ENCODE measurements at places on chromosomes 7 and 10. TPM values are rescaled to one million over a fixed set of nuclear protein-coding genes. Genes with fewer than 3 reads are reported as not detected.

The NPFFR1 gene
- not detected for total RNA-seq

The UCMA gene
- total RNA-seq: not detected

The EEPD1 gene
- total RNA-seq: 11.5 TPM

The DGKB gene
- total RNA-seq: 0.38 TPM

The NODAL gene
- not detected for total RNA-seq

Measured in Right ventricle myocardium inferior (tissue), 1 donor.